ENCODE measurements at places on chromosomes 3 and 15. TPM values are rescaled to one million over a fixed set of nuclear protein-coding genes. Genes with fewer than 3 reads are reported as not detected.

GRCh38 chr3:171393032-171393744, 67.0 kb downstream of the TNIK start:
- DNase-seq, result peak; percentile 82

DNA sequence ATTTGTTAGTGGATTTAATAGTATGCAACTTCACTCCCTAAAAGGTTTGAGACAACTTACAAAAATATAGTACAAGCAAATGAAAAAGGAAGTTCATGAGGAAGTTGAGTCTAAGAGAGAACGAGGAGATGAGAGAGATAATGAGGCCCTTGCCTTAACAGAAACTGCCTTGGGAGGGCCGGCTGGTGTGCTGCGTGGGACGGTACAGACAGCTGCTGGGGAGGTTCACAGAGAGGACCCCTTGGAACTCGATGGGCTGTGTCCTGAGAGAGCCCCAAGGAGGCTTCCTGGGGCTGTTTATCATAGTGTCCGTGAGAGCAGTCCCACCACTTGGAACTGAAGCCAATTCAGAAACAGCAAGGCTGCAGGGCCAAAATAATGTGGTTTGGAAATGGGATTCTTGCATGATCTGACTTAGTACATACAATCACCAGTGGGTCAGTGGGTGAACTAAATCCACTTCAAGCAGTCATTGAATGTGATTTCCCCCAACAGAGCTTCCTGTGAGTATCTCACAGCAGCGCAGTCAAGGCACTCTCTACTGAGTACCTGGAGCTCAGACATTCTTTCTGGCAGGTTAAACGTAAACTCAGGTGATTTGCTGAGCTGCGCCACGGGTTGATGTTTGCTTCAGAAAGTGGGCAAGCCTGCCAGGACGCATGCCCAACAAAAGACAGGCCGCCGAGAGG, 90.8 kb downstream of the CRTC3 start:
- DNase-seq, result no peak

DNA sequence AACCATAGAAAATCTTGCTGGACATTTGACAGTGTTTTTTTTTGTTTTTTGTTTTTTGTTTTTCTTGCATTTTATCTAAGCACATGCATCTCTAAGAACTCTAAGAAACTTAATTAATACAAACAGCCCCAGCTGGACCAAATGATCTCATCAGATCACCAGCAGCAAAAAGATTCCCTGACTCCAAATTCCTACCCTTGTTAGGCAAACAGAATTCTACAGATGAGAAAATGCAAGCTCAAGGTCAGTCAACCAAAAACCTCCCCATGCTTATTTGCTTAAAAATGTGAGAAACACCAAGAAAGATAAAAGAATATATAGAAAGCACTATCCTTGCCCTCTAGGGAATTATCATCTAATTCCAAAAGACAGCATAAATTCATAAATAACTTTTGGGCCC, 65.4 kb downstream of the FOXP1 start:
- no peak for DNase-seq

DNA sequence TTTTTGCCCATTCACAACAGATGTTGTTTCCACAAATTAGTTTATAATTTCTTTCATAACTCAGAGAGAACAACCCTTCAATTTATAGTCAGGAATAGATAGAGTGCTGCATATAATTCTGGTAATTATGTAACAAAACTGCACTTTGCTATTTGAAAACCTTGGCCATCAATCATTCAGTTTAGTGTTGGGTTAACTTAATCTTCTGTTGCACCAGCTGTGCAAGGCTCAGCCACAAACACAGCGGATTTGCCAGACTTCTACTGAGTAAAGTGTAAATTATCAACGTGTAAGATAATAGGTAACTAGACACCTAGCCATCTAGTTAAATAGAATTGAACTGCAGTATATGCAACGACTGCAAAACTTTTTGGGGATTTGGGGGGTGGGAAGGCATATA, 1064.3 kb upstream of the EPHA6 start:
- DNase-seq, result no peak

GRCh38 chr3:37812499-37812896, 49.2 kb upstream of the CTDSPL start:
- no peak for DNase-seq

DNA sequence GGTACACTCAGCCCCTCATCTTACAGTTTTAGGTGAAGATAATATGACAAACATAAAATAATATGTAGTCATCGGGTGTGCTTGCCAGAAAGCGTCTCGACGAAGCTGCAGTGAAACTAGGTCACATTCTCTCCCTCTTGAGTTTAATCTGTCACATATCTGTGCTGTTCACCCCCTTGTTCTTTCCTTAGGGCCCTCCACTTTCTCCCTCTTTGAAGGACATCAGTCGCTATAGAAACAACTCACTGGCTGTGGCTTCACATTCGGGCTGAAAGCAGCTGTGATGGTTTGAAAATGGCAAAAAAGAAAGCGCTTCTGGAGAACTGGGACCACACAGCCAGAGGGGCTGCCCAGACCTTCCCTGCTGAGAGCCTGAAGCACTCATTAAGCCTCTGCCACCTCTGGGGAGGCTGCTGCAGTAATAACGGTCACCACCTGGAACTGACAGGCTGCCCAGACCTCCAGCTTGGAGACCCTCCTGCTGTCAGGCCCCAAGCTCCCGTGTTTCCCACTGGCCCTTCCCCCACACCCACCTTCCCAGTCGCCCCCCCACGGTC, 50.3 kb downstream of the ABTB1 start:
- no peak for DNase-seq

- DNase-seq, result no peak
Observed at GRCh38 chr3:49535971-49536874, 18.1 kb upstream of the BSN start.

DNA sequence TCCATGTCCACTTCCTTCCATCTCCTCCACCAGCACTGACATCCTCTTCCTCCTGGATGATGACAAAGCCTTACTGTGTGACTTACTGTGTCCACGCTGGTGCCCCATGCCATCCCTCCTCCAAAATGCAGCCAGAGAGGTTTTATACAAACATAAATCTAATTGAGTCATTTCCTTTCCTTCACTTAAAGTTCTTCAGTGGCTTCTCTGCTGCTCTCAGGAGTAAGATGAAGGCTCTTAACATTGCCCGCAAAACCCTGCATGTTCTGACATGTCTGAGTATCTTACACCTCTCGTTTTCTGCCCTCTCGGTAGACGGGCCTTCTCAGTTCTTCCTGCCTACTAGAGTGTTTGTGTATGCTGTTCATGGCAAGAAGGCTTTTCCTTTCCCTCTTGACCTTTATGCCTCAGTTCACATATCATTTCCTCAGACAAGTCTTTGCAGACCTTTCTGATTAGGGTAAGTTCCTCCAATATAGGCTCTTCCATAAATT, 175.5 kb downstream of the CFAP20DC start:
- DNase-seq, result no peak

- no peak for DNase-seq
Observed at GRCh38 chr3:49058011-49058410, 28.8 kb upstream of the IMPDH2 start.

- DNase-seq, result peak; percentile 37
Observed at GRCh38 chr3:63934041-63934866, 22.1 kb upstream of the SCAANT1 start.

GRCh38 chr15:61528581-61528910, 299.4 kb upstream of the RORA start:
- DNase-seq, result peak; percentile 20

- DNase-seq, result no peak
Observed at GRCh38 chr3:28690176-28690575, 341.6 kb upstream of the AZI2 start.

- DNase-seq, result no peak
Observed at GRCh38 chr3:120706950-120707349, 24.9 kb upstream of the HGD start.

- DNase-seq, result no peak
Observed at GRCh38 chr15:100705065-100705464, 102.7 kb downstream of the ASB7 start.

GRCh38 chr15:77010857-77011256, 15.9 kb downstream of the PSTPIP1 start:
- DNase-seq, result no peak

GRCh38 chr3:108103886-108104797, 13.3 kb upstream of the CD47 start:
- no peak for DNase-seq

DNA sequence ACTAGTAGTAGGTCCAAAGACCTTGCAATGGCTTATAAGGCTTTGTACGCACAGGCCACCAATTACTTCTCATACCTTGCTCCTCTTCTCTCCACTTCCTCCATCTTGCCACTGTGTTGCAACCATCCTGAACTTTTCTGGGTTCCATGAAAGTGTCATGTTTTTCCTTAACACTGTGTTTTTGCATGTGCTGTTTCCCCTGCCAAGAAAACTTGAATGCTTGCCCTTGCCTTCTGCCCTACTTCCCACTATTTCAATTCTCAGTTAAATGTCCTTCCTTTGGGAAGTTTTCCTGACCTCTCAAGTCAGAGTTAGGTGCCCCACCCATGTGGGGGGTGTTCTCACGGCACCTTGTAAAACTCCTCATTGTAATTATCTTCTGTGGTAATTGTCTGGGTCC, 182.8 kb downstream of the THRB start:
- DNase-seq, result no peak

DNA sequence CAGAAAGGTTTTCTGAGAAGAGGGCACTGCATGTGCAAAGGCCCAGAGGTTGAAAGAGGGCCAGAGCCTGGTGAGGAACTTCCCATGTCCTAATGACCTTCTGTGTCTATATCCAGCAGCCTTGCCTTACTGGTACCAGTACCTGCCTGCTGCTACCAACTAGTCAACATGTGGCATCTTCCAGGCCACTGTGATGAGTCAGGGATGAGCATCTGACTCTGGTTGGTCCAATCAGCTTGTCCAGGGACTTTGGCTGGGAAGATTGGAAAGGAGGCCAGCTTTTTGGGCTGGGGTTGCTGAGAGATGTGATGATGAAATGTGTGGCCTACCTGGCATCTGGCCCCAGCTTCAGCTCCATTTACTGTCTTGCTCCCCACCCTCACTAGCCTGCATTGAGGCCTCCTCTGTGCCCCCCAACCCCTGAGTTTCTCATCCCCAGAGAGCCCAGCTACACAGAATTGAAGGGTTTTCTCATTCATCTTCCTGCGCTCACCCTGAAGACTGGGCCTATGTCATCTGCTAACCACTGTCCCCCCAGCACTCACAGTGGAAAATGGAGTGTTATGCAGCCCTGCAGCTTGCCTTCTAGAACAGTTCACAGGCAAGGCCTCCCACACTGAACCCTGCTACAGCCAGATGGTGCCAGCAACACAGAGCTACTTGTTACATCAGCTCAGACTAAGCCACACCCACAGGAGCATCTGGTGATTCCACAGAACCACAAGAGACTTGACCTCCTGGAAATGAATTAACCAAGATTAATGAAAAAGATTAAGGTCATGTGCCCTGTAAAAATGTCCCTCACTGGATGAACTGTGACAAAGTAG, 1.3 kb upstream of the TWF2 start:
- peak; percentile 72 for DNase-seq

DNA sequence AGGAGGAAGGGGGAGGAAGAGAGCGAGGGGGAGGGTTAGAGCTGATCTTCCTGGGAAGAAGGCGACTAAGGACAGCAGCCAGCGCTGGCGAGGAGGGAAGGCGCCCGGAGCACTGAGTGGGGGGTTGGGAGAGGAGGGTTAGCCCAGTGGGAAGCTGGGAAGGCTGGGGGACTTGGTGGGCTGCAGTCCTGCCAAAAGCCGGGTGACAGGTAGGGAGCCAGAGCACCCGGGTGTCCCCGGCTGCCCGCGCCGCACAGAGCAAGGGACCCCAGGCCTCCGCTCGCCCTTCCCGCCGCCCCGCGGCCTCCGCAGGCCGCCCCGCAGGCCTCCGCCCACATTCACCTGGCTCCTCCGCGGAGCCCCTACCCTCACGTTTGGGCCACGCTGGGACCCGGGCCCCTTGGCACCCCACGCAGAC, 448 bp downstream of the SLC12A8 start:
- DNase-seq, result peak; percentile 82

DNA sequence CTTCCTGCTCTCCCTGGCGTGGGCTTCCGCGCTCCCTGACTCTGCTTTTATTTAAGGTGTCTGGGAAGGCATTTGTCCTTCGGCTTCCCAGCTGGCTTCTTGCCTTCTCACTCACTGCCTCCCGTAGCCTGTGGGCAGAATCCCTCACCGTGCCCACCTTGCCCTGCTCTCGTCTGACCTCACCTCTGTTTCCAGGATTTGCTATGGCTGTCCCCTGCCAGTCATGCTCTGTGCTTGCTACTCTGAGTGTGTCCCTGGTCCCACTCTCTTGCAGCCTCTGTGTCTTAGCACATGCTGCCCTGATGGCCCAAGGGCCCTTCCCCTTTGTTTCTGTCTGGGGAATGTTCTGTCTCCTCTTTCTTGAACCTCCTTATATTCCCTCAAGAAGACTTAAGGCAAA, 26.2 kb downstream of the LPP start:
- no peak for DNase-seq

- no peak for DNase-seq
Observed at GRCh38 chr3:110533089-110533488, 538.5 kb upstream of the NECTIN3 start.

DNA sequence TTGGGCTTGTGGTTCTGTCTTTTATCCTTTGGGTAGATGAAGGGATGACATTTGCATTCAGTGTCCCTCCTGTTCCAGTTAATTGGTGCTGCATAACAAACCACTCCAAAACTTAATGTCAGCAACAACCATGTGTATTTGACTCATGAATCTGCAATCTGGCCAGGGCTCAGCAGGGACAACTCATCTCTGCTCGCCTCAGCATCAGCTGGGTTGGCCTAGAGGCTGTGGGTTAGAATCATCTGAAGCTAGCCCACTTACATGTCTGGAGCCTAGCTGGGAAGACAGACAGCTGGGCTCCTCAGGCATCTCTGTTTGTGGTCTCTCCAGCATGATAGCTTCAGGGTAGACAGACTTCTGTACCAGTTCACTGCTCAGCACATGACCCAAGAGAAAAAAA, 92.0 kb downstream of the TMEM108 start:
- DNase-seq, result no peak

- no peak for DNase-seq
Observed at GRCh38 chr3:15933439-15934139, 135.8 kb upstream of the ANKRD28 start.

DNA sequence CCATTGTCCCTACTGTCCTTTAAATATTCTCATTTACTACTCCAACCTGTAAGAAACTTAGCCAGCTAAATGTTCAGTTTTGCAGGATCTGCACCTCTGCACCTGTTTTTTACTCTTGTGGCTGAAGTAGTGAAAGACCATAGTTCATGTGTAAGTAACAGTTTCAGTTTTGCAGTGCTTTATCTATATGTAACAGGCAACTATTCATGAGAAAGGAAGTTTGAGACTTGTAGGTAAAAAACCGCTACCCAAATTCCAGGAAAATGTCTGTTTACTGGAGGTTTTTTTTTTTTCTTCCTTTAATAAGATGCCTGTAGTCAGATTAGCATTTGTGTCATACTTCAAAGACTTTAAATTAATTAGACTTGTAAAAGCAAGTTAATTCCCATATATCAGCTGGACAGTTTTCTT, 25.4 kb upstream of the MBNL1 start:
- DNase-seq, result no peak

- peak; percentile 24 for DNase-seq
Observed at GRCh38 chr15:43998607-43999006, 171.8 kb downstream of the WDR76 start.

Gene XCR1
- total RNA-seq, result not detected

Gene NME9
- total RNA-seq, result 0.14 TPM

Gene IL12A
- total RNA-seq, result 0.69 TPM

Gene DUT
- total RNA-seq, result 98.2 TPM

Gene CDV3
- total RNA-seq, result 119 TPM

Gene GOLGA8G
- total RNA-seq, result not detected

Gene PDZRN3
- total RNA-seq, result 11.0 TPM

Gene CACNA2D2
- 10.3 TPM for total RNA-seq

Gene LDHAL6B
- not detected for total RNA-seq

Gene FANCD2OS
- not detected for total RNA-seq

Gene HRG
- total RNA-seq, result not detected

Gene FBXO22
- 89.8 TPM for total RNA-seq

Gene SCAPER
- total RNA-seq, result 9.1 TPM

Gene MYH15
- total RNA-seq, result 0.07 TPM
